G401 (cell line): ENCODE measurements at places on chromosomes 11 and 22. TPM values are rescaled to one million over a fixed set of nuclear protein-coding genes. Genes with fewer than 3 reads are reported as not detected.

- DNase-seq: no peak
Observed at GRCh38 chr11:7511401-7511800, 2.4 kb upstream of the PPFIBP2 start.

APOBEC3B gene
- total RNA-seq: 6.4 and 8.9 TPM in 2 replicates

NUDT8 gene
- 12.1 and 12.6 TPM in 2 replicates for total RNA-seq

DNA sequence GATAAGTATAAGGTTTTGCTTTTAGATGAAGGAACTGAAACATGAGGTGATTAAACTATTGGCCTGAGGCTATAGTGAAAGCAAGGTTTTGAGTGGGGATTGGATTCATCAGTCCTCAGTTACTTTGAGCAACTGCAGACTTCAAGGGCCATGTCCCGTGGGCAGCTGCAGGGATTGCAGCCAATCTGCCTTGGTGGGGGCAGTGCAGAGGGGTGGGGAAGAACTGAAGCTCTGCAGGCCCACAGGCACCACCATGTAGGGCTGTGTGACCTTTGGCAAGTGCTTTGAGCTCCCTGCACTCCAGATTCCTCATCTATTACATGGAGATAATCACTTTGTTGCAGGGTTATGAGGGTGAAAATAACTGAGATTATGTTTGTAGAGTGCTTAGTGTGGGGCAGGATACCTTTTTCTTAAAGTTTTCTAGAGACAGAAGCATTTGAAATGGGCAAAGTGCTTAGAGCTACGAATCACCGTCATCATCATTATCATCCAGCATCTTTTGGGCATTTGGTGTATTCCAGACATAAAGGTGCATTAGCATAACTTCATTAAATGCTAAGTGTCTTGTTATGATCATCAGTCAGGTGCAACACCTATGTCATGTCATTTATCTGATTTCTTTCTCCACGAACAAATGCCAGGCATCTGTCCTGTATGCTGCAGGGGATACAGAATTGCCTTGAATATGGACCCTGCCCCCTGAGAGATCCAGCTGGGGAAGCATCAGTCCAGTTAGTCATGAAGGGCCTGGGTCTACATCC, 72.1 kb upstream of the TENM4 start:
- no peak for DNase-seq

TBX10 gene
- not detected in 2 replicates for total RNA-seq

OR51I1 gene
- not detected in 2 replicates for total RNA-seq

DNA sequence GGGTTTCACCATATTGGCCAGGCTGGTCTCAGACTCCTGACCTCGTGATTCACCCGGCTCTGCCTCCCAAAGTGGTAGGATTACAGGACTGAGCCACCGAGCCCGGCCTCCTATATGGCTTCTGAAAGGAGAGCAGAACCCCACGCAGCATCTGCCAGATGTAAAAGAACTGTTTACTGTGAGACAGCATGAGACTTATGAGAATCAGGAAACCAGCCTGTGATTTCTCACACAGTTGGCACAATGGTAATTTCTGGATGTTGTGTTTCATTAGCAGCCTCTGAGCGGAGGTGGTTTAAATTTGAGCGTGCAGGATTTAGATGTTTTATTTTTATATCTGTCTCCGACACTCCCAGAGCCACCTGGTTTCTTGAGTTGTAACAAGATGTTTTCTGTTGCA, 33.8 kb downstream of the CEP164 start:
- no peak for DNase-seq

DNA sequence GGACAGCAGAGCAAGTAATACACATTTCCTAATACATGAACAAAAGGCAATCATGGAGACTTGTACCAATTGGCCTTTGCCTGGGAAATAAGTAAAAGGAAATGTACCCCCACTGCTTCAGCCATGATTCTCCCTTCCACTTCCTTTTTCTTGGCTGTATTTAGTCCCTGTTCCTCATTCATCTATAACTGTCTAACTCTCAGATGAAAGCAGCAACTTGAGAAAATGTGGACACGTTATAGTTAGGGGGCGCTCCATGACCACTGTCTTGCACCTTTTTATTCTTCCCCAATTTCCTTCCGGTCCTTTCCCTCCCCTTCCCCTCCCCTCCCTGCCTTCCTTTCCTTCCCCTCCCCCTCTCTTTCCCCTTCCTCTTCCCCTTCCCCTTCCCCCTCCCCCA, 61.3 kb upstream of the BARX2 start:
- DNase-seq: no peak

- DNase-seq: peak; percentile 66
Observed at GRCh38 chr11:70671611-70672010, 273.3 kb downstream of the CTTN start.

GRCh38 chr11:130180896-130181294, 21.3 kb downstream of the ST14 start:
- no peak for DNase-seq

RFPL2 gene
- total RNA-seq: 0.85 and 1.8 TPM in 2 replicates

- no peak for DNase-seq
Observed at GRCh38 chr11:98100689-98101088, 920.1 kb upstream of the CNTN5 start.

- no peak for DNase-seq
Observed at GRCh38 chr11:64545619-64546018, 45.4 kb upstream of the SLC22A12 start.

GRCh38 chr11:44256673-44257291, 53.2 kb downstream of the ALX4 start:
- DNase-seq: peak; percentile 38

- DNase-seq: no peak
Observed at GRCh38 chr22:27578937-27579617, 222.5 kb downstream of the MN1 start.

TMPRSS6 gene
- not detected in 2 replicates for total RNA-seq

DNA sequence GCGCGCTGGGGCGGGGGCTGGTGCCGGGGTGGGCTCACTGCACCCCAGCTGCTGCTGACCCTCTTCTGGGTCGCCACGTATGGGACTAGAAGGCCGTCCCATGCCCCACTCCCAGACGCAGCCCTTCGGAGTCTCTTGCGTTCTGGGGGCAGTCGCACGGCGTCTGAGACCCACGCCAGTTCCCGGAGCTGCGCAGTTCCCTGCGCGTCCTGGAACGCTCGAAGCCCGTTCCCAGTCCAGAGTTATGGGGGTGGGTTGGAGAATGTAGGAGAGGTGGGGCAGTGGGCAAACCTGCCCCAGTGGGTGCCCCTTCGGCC, 375 bp downstream of the LAYN start:
- no peak for DNase-seq

BDNF gene
- 20.2 and 29.8 TPM in 2 replicates for total RNA-seq

OR10AG1 gene
- not detected in 2 replicates for total RNA-seq

OR5A1 gene
- not detected in 2 replicates for total RNA-seq

- no peak for DNase-seq
Observed at GRCh38 chr11:130547761-130548490, 99.5 kb downstream of the ADAMTS15 start.

SCGB2A2 gene
- not detected in 2 replicates for total RNA-seq

- DNase-seq: no peak
Observed at GRCh38 chr11:63764340-63764678, 4.3 kb downstream of the ZFTA start.

CREB3L1 gene
- 2.4 and 7.2 TPM in 2 replicates for total RNA-seq

DNA sequence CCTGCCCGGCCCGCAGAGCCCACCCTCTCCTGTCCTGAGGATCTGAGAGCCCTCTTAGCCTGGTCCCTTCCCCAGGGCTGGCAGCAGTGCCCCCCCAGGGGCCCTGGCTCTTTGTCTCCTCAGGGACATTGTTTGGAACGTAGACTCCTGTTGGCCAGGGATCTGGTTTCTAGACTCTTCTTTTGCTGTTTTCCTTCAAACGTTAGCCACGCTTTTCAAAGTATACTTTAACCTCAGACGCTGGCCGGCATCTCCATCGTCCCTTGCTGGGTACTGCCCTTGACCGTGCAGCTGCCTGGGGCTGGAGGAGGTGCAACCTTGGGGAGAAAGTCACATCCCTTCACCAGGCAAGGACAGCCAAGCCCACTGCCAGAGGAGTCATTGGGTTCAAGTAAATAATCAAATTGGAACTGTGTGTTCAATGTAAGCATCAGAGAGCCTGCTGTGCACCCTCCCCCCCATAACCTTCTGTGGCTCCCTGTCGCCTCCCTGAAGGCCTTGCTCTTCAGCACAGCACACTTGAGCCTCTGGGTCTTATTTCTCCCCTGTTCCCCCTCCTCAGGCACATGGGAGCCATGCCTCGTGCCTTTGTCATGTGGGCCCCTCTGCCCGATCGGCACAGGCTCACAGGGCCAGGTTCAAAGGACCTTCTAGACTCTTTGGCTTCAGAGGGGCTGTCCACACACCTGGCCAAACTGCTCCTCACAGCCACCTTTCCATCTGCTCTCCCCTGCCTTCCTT, 21.8 kb upstream of the WNT7B start:
- DNase-seq: no peak

SLC1A2 gene
- 0.14 TPM in 1 of 2 replicates, not detected in the other for total RNA-seq

- DNase-seq: no peak
Observed at GRCh38 chr11:29319210-29319609, 697.6 kb downstream of the KCNA4 start.

LDLRAD3 gene
- 4.5 and 13.0 TPM in 2 replicates for total RNA-seq

DNA sequence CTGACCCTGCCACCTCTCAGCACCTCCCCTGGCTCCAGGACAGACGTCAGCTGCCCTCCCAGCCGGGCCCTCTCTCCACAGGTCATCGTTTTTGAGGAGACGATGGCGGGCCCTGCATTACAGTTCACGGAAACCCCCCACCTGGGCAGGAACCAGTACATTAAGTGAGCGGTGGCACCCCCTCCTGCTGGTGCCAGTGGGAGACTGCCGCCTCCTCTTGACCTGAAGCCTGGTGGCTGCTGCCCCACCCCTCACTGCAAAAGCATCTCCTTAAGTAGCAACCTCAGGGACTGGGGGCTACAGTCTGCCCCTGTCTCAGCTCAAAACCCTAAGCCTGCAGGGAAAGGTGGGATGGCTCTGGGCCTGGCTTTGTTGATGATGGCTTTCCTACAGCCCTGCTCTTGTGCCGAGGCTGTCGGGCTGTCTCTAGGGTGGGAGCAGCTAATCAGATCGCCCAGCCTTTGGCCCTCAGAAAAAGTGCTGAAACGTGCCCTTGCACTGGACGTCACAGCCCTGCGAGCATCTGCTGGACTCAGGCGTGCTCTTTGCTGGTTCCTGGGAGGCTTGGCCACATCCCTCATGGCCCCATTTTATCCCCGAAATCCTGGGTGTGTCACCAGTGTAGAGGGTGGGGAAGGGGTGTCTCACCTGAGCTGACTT, 37.0 kb downstream of the B3GAT1 start:
- DNase-seq: no peak

- DNase-seq: no peak
Observed at GRCh38 chr11:44125598-44125997, 30.1 kb downstream of the EXT2 start.

DNA sequence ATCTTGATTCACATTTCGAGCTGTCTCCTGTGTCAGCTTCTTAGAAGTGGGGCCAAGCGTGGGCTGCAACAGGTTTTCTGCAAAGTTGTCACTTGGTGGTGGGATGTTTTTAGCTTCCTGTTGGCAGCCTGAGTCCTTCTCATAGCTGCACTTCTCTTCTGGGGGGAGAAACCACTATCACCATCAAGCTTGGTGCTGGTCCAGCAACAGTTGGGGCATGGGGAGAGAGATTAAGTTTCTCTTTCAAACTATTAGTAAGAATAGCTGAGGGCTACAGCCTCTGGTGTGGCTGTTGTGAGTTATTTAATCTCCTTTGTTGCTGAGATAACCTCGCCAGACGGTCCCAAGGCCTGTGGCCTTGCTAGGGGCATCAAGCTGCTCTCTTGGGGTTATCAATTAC, 123.3 kb upstream of the CRYBB3 start:
- no peak for DNase-seq

DNA sequence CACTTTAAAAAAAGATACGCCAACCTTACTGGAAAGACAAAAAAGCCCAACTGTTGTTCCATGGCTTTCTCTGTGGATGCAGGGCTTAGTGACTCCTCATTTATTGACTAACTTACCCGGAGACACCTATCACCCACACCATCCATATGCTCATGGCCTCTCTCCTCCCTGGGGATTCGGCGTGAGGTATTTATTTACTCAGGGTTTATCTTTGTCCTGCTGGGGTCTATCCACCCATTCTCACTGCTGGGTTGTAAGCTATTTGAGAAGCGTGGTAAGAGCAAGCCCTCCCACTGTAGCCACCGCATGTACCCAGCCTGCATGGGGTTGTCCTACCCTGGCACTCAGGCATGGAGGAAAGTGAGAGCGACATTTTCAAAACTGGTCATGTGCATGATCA, 93.6 kb downstream of the NELL1 start:
- no peak for DNase-seq

- no peak for DNase-seq
Observed at GRCh38 chr22:30279046-30279788, 10.1 kb downstream of the CASTOR1 start.

- no peak for DNase-seq
Observed at GRCh38 chr11:125724125-125724524, 22.0 kb upstream of the PATE1 start.

OR10A2 gene
- not detected in 2 replicates for total RNA-seq
